ENCODE measurements at places on chromosomes 2 and 18. TPM values are rescaled to one million over a fixed set of nuclear protein-coding genes. Genes with fewer than 3 reads are reported as not detected.
A peak's percentile ranks its signal among the peaks of the same experiment; 100 is the strongest.

GRCh38 chr18:3451989-3452749 lies 2.2 kb downstream of the TGIF1 start:
- DNase-seq, result peak; percentile 67

GRCh38 chr2:146785101-146785500 lies 1059.7 kb upstream of the ACVR2A start:
- no peak for DNase-seq

DRC1 gene
- 0.35 TPM for polyA plus RNA-seq

DNA sequence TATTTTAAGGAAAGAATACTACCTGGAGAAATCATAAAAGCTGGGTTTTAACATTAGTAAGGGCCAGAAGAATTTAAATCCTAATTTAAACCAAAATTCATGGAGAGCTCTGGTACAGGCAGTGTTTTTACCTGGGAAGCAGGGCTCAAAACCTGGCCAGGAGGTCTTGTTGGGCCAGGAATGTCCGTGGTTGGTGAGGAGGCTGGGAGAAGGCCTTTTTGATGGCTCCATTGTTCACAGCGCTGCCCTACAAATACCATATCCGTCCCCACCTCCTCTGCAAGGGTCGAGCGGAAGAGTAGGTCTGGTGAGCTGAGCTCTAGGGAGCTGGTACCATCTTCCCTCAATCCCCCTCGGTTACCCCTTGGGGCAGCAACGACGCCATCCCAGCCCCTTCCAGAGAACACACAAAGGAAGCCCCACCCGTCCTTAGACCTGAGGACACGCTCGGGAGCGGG lies 10.9 kb upstream of the HOXD1 start:
- DNase-seq, result no peak

- no peak for DNase-seq
Measured at GRCh38 chr18:40576507-40577115, 1378.4 kb upstream of the PIK3C3 start.

METTL4 gene
- polyA plus RNA-seq, result 9.9 TPM

CIDEA gene
- not detected for polyA plus RNA-seq

GRCh38 chr2:73841912-73842738 lies 13.4 kb downstream of the STAMBP start:
- DNase-seq, result no peak

GRCh38 chr2:236158969-236159777 lies 9.0 kb downstream of the GBX2 start:
- DNase-seq, result no peak

DNA sequence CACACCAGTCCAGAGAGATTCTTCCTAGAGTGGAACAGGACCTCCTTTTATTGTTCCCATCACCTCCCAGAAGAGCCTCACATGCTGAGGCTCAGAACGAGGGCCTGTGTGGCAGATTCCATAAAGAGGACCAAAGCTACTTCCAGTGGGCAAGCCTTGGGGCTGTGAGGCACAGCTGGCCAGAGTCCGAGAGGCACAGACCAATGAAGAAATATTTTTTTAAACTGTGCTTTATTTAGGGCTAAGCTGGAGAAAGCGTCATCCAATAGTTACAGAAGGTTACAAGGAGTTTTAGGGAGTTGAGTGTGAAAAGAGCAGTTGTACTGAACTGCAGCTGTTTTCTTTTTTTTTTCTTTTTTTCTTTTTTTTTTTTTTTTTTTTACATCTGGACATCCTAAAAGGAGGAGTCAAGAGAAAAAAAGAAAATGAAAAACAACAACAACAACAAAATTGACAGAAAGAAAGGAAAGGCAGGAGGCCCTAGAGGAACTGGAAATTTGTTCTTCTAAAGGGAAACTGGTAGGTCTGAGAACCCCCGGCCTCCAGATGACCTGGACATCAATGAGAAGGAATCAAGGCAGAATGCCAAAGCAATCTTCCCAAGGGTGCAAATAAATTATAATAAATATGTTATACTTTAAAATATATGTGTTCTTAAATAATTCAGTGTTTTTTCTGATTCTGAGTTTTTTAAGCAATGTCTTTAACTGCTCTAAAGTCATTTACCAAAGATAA lies 322.6 kb downstream of the CELF4 start:
- DNase-seq, result no peak

DNA sequence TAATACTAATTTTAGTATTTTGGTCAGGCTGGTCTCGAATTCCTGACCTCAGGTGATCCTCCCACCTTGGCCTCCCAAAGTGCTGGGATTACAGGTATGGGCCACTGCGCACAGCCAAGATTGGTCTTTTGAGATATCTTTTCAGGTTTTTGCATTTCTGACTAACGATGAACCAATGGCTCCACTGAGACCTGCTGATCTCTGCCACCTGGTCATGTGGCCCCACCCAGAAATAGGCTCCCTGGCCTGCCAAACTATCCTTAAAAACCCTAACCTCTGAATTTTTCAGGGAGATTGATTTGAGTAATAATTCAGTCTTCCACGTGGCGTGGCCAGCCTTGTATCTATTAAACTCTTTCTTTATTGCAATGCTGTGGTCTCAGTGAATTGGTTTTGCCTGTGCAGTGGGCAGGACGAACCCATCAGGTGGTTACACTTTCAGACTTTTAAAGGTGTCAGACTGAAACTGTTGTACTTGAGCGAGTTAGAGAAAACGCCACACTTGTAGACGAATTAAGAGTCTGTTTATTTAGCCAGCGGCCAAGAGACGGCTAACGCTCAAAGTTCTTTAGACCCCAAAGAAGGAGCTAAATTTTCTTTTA lies 85.8 kb upstream of the MSH6 start:
- no peak for DNase-seq

CHRND gene
- not detected for polyA plus RNA-seq

DNA sequence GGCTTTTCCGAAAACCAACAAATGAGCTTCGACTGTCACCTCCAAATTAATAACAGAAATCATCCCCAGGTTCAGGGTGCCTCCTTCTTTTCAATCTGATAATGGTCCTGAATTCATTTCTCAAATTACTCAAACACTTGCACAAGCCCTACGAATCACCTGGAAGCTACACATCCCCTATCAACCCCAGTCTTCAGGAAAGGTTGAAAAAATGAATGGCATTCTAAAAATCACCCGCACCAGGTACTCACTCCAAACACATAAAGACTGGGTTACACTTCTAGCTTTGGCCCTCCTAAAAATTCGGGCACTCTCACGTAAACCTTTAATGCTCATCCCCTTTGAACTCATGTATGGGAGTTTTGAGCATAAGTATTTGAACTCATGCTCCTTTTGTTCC lies 23.9 kb downstream of the EIF2AK2 start:
- no peak for DNase-seq

DNA sequence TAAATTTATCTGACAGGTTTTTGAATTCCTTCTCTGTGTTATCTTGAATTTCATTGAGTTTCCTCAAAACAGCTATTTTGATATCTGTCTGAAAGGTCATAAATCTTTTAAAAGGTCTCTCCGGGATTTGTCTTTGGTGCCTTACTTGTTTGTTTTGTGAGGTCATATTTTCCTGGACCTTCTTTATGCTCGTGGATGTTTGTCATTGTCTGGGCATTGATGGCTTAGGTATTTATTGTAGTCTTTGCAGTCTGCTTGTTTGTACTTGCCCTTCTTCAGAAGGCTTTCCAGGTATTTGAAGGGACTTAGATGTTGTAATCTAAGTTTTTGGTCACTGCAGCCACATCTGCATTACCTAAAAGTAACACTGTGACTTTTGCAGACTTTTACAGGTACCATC lies 355.2 kb downstream of the PARD3B start:
- DNase-seq, result no peak

DNA sequence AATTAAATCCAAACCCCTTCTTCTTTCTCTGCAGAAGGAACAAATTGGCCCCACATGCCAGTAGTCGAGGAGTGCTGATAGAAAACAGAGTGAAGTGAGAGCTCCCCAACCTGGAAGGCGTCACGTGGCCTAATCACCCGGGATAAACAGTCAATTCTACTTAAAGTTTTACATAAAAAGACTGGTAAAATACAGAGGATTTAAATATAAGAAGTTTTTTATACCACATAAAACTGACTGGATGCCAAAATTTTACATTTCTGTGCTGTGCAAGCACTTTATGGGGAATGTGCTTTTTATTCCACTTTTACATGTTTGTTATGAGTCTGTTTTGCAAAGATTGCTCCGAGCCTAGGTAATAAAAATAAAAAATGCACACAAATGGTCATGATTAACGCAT lies 1586.8 kb upstream of the ACVR2A start:
- DNase-seq, result no peak

- no peak for DNase-seq
Measured at GRCh38 chr2:20599001-20599600, 51.8 kb downstream of the HS1BP3 start.

- DNase-seq, result no peak
Measured at GRCh38 chr2:200032895-200033294, 77.5 kb downstream of the MAIP1 start.
